Osteoblast (primary cell): ENCODE measurements at places on chromosomes 7 and 10. TPM values are rescaled to one million over a fixed set of nuclear protein-coding genes. Genes with fewer than 3 reads are reported as not detected.
A peak's percentile ranks its signal among the peaks of the same experiment; 100 is the strongest.

- DNase-seq = peak; percentile 8
Observed at GRCh38 chr7:101243646-101244374, 1.1 kb downstream of the FIS1 start.

GRCh38 chr10:92970301-92971070, 90.1 kb upstream of the CYP26C1 start:
- no peak for DNase-seq

DNA sequence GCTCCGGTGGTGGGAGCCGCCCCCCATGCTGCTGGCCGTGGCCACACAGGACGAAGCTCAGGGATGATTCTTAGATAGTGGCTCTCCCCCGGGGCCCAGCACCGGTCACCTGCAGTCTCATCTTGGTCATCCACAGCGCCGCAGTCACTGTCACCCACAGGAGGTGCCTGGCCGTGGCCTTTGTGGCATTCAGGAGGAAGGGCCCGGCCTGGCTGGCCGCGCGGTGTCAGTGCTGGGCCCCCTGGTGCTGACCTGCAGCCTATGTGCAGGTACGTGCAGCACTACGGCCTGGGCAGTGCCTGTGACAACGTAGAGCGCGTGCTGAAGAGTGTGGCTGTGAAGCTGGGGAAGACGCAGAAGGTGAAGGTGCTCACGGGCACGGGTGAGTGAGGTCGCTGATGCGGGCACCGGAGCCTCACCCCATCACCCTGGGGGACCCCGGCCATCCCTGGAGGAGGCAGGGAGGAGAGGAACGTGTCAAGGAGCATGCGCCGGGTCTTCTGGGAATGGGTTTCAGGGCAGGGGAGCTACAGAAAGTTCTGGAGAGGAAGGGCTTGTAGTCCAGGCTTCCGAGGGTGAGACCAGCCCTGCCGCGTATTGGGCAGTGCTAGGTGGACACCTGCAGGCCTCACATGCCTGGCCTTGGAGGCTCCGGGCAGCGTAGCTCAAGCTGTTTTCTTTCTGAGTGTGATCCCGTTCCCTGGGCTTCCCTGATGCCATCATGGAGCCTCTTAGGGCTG, 5.0 kb downstream of the SPRN start:
- peak; percentile 86 for DNase-seq

DNA sequence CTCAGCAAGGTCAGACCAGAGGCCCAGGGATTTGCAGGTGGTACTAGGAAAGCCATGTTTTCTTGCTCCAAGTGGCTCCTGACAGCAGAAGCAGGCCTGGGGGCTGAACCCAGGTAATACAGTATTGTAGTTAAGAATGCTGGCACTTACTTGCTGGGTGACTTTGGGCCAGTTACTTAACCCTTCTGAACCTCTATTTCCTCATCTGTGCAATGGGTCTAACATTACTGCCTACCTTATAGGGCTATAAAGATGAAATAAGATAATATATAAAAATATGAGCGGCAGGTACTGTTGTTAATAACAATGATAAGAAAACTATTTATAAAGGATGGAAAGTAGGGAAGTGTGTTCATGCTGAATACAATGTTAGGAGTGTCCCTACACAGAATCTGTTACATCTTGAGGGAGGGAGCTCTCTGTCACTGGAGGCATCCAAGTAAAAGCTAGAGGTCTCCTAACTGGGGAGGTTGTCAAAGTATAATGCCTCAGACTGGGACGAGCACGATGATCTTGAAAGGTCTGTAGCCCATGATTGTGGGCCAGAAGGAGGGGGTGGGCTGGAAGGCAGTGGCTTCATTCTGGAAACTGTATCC, 26.9 kb downstream of the ADAMTS14 start:
- peak; percentile 42 for DNase-seq

DNA sequence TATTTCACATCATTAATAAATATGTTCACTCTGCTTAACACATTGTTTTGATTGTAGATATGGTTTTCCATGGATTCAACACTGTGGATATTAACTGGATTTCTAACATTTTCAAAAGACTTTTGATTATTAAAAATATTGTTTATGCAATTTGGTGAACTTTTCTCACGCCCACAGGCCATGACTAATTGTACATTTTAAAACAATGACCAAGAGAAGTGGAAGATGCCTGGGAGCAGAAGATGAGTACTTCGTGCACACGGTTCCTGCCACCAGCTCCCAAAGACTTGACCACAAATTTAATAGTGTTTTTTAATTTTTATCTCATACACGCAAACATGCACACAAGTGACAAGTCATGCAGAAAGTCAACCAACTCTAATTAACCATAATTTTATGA, 451.0 kb upstream of the ADARB2 start:
- no peak for DNase-seq

- peak; percentile 86 for DNase-seq
Observed at GRCh38 chr10:13890233-13891127, 303.7 kb downstream of the PRPF18 start.

Gene PPP1R17
- not detected in 2 replicates for total RNA-seq

Gene CRPPA
- total RNA-seq = 2.4 and 3.3 TPM in 2 replicates

Gene SLC26A4
- 0.36 and 0.59 TPM in 2 replicates for total RNA-seq
